NCI-H226 (cell line): ENCODE measurements at places on chromosomes 7 and 10.

DNA sequence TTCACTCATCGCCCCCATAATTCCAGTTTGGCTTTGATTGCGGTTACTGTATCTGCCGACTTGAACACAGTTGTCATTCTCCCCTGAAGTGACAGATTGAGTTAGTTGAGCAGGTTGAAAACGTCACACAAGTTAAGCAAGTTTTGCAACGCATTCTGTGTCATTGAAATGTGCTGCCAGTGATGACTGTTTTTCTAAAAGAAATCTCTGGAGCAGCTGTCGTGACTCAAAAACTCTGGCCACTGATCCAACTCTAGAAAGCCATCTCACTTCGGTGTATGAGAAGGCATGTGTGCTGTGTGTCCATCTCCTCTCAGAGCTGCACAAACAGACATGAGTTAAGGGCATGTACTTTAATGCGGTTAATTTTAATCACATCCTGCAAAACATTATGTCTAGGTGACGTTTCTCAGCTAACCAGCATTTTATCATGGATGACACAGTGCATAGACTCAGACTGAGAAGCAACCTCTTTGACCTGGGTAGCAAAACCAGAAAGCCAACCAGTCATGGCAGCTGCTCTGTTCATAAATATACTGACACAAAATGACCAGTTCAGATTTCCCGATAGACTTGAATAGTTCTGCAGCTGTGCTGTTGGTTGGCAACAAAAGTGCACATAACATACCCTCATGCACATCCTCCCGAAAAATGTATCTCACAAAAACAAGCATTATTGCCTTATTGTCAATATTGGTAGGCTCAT, 69.3 kb downstream of the CSTF2T start:
- no peak for DNase-seq

- no peak for DNase-seq
Observed at GRCh38 chr10:72226418-72227027, 10.4 kb upstream of the ASCC1 start.

DNA sequence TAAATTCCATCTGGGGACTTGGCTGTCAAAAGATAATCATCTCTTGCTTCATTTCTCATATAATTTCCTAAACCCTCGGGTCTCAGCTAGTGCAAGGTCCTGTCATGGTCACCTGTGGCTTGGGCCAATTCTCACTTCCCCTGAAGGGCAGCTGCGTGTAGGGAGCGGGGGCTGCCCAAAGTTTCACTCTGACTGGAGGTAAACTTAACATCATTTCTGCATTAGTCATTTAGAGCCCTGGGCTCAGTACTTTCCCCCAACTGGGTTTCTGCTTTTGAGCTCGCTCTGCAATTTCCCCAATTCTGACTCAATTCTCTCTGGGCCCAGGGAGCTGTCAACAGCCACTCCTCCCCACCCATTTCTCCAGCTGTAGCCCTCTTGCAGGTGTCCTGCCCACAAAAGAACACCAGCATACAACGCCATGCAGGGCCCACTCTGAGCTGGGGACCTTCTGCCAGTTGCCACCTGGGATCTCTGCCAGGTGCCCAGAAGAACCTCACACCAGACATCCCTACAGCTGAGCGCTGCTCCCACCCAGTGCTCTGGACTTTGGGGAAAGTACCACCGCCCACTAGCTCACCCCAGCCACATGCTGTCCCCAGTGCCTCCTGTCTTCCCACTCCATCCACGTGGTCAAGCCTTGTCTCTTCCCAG, 37.9 kb downstream of the VOPP1 start:
- peak; percentile 85 for DNase-seq

DNA sequence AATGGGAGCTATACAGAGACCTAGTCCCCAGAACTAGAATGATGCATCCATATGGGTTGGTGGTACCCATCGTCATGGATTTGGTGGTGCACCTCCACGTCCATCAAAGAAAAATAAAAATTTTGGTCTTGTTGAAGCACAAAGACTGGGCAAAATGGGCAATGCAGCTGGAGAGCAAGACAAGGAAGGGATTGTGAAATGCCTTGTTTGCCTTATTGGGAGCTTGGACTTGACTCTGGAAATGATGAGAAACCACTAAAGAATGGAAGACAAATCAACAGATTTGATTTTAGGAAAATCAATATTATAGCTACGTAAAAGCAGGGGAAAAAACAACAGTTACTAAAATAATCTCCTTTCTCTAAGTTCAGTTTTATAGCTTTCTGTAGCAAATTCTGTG, 150.9 kb downstream of the CPED1 start:
- DNase-seq, result no peak

- DNase-seq, result no peak
Observed at GRCh38 chr7:6430271-6430940, 17.3 kb downstream of the DAGLB start.

- no peak for DNase-seq
Observed at GRCh38 chr10:44307691-44308090, 77.2 kb downstream of the CXCL12 start.

DNA sequence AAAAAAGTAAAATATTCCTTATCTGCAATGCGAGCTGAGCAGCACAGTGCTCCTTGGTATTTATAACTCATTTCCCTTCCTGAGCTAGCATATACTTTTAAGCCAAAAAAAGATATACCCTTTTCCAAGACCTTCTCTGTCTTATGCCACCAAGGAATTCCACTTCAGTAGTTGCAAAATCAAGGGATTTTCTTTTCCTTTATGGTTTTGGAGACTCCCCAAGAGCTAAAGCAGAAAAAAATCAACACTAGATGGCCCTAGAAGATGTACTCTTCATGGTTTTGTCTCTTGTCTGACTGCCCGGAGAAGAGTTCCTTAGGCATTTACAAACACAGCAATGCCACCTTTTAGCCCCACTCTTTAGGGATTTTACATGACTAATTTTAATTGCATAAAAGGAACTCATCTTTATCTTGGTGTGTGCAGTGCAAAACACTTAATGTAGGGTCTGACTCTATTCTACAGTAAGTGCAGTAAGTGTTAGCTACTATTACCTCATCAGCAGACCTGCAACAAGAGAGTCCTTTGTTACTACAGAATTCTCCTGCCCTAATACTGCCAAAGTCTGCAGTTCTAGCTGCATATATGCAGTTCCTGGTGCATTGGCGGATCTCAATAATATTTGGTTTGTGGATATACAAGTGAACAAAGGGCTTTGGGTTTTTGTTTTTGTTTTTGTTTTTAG, 443.3 kb downstream of the GFRA1 start:
- DNase-seq, result peak; percentile 53

GRCh38 chr10:6504296-6504695, 75.8 kb downstream of the PRKCQ start:
- DNase-seq, result no peak

- no peak for DNase-seq
Observed at GRCh38 chr7:140902303-140902953, 22.3 kb downstream of the BRAF start.

GRCh38 chr7:20440472-20441105, 109.9 kb downstream of the ITGB8 start:
- no peak for DNase-seq

- no peak for DNase-seq
Observed at GRCh38 chr7:42337225-42337905, 100.4 kb upstream of the GLI3 start.

- DNase-seq, result no peak
Observed at GRCh38 chr7:77532247-77532646, 4.8 kb upstream of the PTPN12 start.

GRCh38 chr10:103238506-103239252, 7.0 kb upstream of the RPEL1 start:
- DNase-seq, result peak; percentile 87

DNA sequence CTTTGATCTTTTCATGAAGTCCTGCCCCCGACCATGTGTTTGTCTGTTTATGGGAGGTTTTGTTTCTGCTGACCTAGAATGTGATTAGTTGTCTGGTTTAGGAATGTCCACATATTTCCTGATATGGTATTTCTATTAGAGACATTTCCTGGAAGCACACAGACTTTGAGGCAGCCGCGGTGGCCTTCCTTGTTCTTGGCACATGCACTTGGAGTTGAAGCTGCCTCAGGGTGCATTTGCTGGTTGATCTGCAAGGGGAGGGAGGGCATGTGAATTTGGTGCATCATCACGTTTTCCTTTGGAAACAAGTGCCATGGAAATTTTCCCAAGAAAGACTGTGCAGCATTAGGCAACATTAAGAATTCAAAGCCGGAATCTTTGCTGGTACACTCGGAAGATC, 328.7 kb downstream of the PAXIP1 start:
- DNase-seq, result no peak

- no peak for DNase-seq
Observed at GRCh38 chr7:146557971-146558469, 441.4 kb downstream of the CNTNAP2 start.

GRCh38 chr10:54133203-54133602, 667.8 kb downstream of the PCDH15 start:
- DNase-seq, result no peak

DNA sequence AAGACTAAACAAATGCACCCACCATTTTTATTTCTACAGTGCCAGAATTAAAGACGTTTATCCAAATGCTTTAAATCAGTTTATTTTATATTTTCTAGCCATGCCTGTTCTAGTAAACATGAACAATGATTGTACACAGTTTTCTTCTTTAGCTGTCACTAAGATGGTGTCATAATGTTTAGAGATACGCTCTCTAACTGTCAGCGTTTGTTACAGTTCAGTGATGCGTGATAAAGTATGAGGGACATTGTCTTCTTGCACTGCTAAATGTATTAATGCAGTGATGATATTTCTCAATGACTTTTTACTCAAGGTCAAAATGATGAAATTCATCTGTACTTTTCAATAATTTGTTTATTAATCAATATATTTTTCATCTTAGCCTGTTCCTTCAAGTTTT, 513.6 kb downstream of the ATRNL1 start:
- no peak for DNase-seq

GRCh38 chr7:41882256-41882655, 179.4 kb upstream of the INHBA start:
- DNase-seq, result no peak
